ENCODE measurements at places on chromosomes 2 and 18. TPM values are rescaled to one million over a fixed set of nuclear protein-coding genes. Genes with fewer than 3 reads are reported as not detected.

DNA sequence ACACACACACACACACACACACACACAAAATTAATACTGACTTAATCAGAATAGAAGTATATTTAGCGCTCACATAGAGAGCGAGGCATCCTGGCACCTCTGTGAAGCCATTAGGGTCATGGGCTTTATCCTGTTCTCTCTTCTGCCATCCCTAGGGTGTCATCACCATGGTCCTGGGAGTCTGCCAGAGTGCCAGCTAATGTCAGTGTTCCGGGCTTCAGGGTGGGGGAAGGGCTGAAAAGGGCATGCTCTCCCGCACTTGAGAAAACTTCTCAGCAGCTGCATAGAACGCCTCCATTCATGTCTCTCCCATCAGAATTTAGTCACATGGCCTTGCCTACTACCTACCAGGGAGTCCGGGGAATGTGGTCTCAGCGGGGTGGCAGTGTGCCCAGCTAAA is 19.7 kb upstream of the DYNC2LI1 start:
- DNase-seq, result no peak

- no peak for DNase-seq
Observed at GRCh38 chr2:119174216-119174992, 15.9 kb upstream of the C1QL2 start.

Gene FHOD3
- 0.07 TPM for total RNA-seq

- DNase-seq, result no peak
Observed at GRCh38 chr2:173802518-173802917, 162.7 kb downstream of the SP3 start.

Gene CHCHD5
- total RNA-seq, result 6.1 TPM

GRCh38 chr2:26189123-26189522 is 16.2 kb downstream of the GAREM2 start:
- no peak for DNase-seq

- DNase-seq, result no peak
Observed at GRCh38 chr18:77374446-77374805, 124.8 kb downstream of the GALR1 start.

DNA sequence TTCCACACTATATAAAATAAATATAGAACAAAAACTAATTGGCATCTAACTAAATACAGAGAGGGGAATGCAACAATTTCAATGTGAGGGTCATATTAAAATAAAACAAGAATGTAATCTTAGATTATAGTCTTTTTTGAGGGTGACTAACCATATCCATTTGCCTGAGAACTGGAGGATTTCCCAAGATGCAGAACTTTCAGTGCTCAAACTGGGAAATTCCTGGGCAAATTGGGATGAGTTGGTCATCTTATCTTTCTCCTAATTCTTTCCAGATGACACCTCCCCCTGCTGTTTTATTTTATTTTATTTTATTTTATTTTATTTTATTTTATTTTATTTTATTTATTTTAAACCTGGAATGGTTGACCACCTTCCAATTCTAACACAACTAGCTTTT is 846.2 kb downstream of the SLC4A3 start:
- DNase-seq, result no peak

Measured in pulmonary artery endothelial cell (primary cell).